Hematopoietic multipotent progenitor cell treated with erythropoietin and hydrocortisone succinate and interleukin-3 and kit ligand, for 15 days (in vitro differentiated cells): ENCODE measurements at places on chromosomes 5 and 9.
A peak's percentile ranks its signal among the peaks of the same experiment; 100 is the strongest.

DNA sequence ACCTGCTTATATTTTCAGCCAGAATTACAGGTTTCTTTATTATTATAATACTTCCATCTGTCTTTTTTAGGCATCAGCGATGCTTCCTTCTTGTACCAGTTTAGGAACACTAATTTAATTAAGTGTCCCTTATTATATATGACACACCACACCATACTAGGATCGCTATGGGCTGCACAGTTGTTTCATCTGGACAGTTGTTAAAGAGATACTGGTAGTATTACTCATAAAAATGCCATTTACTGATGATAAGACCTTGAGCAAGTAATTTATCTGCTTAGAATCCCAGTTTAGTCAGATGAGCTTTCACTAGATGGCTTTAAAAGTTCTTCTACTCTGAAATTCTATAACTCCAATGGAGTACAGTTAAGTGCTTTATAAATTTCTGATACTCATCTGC lies 17.1 kb downstream of the ARSK start:
- no peak for DNase-seq

- DNase-seq = no peak
Observed at GRCh38 chr5:131945551-131946168, at the start of gene MEIKIN. Gene MEIKIN, minus strand, starts transcription at chr5:131945663. Its CDS starts 158 bp downstream, at chr5:131945505.

GRCh38 chr5:67283275-67283987 lies 86.8 kb upstream of the CD180 start:
- no peak for DNase-seq

DNA sequence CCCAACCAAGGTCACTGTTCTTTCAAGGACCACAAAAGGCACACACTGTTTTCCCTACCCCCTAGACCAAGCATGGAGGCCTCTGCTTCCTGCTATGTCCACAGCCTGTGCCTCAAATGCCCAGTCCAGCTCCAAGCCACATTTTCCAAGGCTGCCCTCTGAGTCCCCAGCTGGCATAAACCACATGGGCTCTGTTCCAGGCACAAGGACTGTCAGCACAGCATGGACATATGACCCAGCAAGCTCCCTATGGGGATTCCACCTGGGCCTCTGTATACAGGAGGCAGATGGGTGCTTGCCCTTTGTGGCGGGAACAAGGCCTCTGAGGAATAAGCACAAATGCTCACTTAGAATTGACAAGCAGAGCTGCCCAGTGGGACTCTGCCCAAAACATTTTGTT lies 115.2 kb downstream of the SPOCK1 start:
- no peak for DNase-seq

- no peak for DNase-seq
Observed at GRCh38 chr5:103532086-103532734, 30.4 kb downstream of the NUDT12 start.

- DNase-seq = no peak
Observed at GRCh38 chr9:23532282-23532681, 293.8 kb downstream of the ELAVL2 start.

DNA sequence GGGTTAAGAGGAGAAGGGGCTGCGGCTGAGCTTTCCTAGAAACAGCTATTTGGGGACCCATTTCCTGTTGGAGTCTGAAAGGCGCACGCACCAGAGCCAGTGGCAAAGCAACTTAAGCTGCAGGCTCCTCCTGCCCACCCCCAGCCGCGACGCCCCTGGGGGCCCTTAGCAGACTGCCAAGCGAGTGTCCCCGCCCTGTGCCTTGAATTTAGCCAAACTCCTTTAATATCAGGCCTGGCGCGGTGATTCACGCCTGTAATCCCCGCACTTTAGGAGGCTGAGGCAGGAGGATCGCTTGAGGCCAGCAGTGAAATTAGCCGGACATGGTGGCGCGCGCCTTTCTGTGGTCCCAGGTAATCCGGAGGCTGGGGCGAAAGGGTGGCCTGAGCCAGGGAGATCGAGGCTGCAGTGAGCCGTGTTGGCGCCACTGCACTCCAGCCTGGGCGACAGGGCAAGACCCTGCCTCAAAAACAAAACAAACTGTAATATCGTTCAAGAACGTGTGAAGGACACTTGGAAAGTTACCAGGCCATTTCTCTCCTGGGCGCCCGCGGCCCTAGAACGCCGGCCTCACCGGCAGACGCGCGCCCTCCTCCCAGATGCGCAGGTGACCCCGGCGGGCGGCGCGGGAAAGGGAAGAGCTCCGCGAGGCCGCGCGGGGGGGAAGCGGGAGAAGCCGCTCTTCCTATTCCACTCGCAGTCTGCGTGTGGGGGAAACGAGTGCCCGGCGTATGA lies 1.0 kb upstream of the F2R start:
- no peak for DNase-seq

- no peak for DNase-seq
Observed at GRCh38 chr5:120778491-120779484, 314.7 kb downstream of the PRR16 start.

DNA sequence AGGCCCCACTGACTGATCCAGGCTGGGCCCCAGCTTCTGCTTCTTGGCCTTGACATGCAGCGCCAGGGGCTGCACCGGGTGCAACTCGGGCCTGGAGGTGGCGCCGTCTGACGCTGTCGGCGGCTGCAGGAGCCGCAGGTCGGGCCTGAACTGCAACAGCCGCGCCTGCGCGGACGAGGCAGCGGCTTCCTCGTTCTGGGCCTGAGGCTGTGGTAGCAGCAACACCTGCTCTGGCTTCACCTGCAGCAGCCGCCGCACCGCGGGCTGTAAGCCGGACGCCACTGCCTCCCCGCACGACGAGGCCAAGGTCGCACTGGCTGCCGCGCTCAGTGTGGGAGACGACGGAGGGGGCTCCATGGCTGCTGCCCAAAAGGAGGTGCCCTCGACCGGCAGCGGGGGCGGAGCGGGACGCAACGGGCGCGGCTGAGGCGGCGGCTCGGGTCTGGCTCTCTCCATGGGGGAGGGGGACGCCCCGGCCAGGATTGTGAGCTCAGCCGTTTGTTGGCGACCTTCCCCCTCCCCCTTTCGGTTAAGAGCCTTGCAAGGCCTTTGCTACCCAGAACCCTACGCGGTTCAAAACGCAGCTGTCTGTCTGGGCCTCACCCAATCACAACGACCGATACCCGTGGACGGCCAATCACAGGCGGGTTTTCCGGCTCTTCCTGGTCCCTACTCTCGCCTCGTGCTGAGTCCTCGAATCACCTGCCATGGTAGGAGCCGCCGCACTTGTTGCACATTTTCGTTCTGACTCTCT lies 438 bp downstream of the SOX30 start:
- peak; percentile 18 for DNase-seq

DNA sequence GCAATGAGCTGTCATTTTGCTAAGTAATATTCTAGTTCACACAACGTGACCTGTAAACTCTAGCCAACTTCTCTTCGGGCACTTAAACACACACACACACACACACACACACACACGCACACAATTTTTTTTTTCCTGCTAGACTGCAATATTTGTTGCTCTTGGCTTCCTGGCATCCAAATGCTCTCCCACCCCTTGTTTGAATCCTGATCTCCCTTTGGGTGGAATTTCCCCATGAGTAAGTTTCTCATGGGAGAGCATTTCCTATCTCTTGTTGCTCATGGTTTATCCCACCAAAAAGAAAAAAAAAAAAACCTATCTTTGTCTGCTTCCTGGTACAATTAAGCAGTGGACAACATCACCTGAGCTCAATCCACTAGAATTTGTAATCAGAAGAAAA lies 54.7 kb upstream of the TSLP start:
- no peak for DNase-seq

DNA sequence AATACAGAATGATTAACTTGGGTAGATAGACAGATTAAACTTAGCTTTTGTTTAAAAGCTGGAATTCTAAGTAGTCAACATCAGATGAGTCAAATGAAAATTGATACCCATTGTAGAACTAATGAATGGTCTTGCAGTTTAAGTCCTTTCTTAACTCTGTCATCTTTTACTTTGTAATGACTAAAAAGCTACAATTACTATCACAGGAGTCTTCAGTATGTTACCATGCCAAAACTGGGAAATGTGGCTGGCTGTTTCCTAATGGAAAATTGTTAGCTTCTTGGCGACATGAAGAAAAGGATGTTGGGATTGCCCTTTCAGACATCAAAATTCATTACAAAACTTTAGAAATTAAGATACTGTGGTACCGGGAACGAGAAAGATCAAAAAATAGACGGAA lies 20.2 kb upstream of the ANXA1 start:
- no peak for DNase-seq

DNA sequence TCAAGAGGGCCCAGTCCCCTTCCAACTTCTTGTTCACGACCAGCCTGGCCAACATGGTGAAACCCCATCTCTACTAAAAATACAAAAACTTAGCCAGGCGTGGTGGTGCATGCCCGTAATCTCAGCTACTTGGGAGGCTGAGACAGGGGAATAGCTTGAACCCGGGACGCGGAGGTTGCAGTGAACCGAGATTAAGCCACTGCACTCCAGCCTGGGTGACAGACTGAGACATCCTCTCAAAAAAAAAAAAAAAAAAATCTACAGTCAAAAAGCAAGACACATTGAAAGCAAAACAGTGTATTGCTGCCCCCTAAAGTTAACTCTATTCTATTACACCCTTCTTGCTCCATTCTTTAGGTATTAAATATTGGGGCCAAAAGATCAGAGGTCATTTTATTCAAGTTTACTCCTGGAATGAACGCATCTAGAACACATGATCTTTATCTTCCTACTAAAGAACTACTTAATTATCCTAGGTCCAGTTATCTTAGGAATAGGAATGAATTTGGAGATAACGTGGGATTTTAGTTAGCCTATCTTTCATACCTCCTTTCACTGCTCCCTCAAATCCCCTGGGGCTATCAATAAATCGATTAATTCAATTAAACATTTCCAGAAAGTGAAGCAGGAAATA lies 2.4 kb downstream of the ATG12 start:
- peak; percentile 74 for DNase-seq

DNA sequence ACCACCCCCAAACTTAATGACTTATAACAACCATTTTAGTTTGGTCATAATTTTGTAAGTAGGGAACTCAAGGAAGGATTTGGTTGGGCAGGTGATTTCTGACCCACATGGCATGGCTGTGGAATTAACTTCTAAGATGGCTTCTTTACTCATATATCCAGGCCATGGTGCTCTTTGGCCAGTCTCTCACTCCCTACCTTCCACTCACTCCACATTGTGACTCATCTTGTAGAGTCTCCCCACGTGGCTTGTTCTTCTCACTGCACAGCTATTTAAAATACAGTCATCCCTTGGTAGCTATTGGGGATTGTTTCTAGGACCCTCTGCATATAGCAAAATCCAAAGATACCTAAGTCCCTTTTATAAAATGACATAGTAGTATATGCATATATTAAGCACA lies 76.6 kb upstream of the MAST4 start:
- DNase-seq = no peak

GRCh38 chr5:147534172-147534951 lies 24.5 kb upstream of the DPYSL3 start:
- no peak for DNase-seq

- DNase-seq = no peak
Observed at GRCh38 chr9:6938873-6939272, 181.1 kb downstream of the KDM4C start.

- DNase-seq = no peak
Observed at GRCh38 chr9:127817881-127818434, 15.3 kb downstream of the FPGS start.

DNA sequence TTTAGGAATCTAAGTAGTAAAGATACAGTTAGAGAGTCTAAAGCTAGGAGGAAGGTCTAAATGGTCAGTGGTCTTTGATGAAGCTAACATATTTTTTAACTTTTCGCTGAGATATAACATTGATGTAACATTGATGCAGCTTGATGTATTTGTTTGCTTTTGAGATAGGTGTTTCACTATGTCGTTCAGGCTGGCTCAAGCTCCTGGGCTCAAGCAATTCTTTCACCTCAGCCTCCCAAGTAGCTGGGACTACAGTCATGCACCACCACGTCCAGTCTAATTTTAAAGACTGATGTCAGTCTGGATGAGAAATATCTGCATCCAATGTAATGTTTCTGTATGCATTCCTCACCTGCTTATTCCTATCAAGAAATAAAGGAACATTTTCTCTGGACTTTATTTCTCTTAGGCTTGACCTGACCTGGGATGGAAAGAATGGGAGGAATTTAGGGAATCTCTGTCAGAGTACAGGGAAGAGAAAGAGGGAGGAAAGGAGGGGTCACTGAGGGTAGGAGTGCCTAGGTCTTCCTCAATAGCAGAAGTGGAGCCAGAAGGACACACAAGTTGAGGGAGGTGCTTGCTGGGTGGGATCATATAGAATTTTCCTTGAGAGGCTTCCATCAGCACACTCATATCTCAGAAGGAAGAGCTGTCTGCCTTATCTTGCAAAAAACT lies 101.5 kb upstream of the GPBP1 start:
- no peak for DNase-seq

- DNase-seq = no peak
Observed at GRCh38 chr9:9819886-9820285, 792.9 kb downstream of the PTPRD start.

DNA sequence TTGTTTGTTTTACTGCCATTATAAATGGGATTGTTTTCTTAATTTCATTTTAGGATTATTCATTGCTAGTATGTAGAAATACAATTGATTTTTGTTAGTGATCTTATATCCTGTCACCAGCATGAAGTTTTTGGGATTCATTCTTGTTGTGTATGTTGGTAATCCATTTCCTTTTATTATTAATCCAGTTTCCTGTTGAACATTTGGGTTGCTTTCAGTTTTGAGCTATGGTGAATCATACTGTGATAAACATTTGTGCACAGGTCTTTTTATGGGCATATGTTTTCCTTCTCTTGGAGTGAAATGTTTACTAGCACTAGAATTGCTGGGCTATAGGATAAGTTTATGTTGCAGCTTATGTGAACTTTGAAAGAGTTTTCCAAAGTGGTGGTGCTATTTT lies 69.6 kb downstream of the MAN2A1 start:
- DNase-seq = peak; percentile 27

DNA sequence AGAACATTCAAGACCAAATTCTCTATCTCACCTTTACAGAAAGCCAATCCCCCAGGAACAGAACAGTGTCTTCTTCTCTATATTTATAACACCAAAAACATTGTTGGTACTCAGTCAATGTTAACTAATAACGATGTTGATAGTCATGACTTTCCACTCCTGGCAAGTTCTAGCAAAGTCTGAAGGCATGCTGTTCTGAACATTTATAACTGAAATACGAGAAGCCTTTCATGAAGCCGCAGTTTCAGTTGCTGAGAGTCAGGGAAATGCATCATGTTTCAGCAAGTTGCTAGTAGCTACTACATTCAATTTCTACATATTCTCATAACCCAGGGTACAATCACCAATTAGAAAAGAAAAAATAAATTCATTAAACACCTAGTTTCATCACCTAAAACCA lies 301.4 kb downstream of the PDE4D start:
- no peak for DNase-seq

- DNase-seq = no peak
Observed at GRCh38 chr9:137230705-137231371, at the start of gene SLC34A3. Gene SLC34A3, plus strand, starts transcription at chr9:137230901. Its CDS starts 802 bp downstream, at chr9:137231703.

DNA sequence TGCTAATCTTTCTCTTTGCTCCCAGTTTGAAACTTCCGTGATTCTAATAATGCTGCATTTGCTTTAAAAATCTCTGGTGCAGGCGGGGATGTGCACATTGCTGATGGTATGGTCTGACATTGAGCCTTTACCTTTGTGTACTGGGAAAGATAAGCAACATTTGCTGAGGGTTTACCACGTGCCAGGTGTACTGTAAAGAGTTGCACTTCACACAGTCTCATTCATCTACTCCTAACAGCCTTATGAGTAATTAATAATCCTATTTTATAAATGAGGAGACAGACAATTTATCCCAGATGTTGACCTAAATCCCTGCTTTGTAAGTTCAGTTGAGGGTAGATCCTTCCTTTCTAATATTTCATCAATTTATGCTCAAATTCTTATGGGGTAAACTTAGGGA lies 726 bp upstream of the ADGRV1 start:
- no peak for DNase-seq

GRCh38 chr9:71302776-71303175 lies 181.4 kb upstream of the TRPM3 start:
- DNase-seq = no peak

- DNase-seq = no peak
Observed at GRCh38 chr5:137858223-137858916, 9.3 kb upstream of the MYOT start.
